ENCODE measurements at places on chromosomes 5 and 9.
A peak's percentile ranks its signal among the peaks of the same experiment; 100 is the strongest.

DNA sequence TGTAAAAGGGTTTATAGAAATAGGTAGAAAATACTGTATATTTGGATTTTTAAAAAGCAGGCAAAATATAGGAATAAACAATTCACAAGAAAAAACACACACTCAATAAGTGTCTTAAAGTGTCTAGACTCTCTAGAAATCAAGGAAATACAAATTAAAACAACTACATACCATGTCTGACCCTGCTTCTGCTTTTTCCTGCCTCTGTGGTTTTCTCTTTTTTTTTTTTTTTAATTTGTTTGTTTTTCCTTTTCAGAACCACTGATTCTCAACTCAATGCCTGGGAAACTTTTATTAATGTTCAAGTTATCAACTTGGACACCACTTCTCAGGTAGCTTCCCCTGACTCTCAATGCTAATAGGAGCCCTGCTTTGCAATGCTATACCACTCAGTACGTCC is 25.5 kb upstream of the TAS2R1 start:
- no peak for DNase-seq

DNA sequence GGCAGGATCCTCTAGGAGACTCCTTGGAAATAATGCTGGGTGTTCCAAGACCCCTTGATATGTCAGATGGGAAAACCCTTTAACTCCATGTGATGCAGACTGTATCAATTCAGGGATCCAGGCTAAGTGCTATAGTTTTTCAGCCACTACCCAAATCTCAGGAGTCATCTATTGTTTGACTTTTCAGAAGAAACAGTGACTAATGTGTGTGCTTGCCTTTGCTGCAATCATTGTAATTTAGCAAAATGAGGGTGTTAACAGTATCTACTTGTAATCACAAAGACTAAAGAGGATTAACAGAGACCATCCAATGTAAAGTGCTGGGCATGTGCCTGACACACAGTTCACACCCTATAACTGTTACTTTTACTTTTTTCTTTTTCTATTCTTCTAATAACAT is 309.6 kb upstream of the RFX3 start:
- no peak for DNase-seq

DNA sequence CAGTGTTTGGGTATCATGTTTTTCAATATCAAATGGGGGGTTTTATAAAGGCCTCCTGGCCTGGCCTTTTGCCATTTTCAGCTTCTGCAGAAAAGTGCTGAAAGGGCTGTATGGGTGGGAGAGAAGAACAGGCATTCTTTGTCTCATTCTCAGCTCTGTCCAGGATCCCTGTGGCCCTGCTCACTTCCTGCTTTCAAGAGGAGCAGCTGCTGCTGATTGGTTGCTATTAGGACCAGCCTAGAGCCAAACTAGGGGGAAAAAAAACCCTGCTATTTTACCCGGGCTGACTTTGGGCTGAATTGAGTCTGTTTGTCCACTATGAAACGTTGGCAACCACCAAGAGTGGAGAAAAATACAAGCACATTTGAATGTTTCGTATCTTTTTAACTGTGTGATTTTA is 117.1 kb downstream of the CMYA5 start:
- no peak for DNase-seq

DNA sequence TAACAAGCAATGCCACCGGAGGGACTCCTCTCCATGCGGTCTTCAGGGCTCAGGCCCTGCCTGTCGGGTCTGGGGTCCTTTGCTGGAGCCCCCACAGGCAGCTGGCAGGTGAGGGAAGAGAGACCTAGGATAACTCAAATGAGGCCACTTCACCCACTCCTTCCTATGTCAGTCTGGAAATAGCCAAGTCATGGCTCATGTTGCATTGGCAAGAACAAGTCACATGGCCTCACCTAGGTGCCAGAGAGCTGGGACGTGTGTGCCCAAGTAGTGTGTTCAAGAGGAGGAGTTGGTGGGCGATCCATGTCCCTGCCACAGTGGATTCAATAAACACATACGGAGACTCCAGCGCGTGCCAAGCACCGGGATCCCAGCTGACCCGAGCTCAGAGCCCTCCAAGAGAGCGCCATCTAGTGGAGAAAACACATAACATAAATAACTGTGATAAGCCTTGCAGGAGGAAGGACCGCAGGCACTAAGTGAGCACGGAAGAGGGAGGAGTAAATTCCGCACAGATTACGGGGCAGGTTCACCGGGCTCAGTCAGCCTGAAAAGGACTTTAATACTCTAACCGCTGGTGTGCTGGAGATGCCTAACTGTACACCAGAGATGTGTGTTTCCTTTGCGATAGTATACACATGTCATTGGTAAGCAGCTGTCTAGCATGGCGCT is 580.8 kb downstream of the CCDC171 start:
- DNase-seq: no peak

- DNase-seq: peak; percentile 47
These were observed 133.7 kb downstream of the NMUR2 start for GRCh38 chr5:152271420-152271819.

DNA sequence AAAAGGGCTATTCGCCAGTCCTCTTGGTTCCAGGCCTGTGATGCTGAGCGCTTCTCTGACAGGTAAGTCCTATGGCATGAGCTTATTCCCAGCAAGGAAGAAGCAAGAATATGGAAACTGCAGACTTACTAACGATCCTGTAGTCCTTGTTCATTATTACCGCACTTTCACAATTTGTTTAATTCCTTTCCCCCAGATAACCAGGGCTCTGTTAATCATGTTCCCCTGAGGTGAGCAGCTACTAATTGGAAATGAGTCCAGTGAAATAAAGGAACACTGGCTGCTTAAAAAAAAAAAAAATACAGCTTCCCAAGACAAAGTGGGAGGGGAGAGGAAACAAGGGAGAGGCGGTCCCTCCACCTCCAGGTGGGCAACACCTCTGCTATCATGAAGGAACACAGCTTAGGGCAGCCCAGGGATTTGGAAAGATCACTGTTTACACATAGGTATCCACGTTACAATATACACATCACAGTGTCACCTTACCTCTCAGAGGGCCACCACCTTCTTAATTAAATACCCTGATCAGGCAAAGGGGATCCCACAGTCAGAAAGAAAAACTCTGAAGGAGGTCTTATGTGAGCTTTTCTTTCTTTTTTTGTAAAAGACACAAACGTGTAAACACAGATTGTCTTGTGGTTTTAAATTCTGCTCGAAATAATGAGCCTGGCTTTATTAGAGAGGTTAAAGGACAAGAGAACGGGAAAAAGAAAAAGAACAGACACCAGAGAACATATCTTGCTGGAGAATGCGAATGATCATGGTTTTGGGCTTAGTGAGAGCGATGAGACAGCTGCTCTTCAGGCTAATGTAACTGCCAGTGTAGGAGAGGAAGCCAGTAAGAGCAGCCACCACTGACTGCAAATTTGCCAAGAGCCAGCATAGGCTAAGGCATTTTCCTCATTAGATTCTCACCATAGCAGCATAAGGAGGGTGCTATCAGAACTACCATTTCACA is 258.6 kb downstream of the CRB2 start:
- DNase-seq: peak; percentile 56

DNA sequence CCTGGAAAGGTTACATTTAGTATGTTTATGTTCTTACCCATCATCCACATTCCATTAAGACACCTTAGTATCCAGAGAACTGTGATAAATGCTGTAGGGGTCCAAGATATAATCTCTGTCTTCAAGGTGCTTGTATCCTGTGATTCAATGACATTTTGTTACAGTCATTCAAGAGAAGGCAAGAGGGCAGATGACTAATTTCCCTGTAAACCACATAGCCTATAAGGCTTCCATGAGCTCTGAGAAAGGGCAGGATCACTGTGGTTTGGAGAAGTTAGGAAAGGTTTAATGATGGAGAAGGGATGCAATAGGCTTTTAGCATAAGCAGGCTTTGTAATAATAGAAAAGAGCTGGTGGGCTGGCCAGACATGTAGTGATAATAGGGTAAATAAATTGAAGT is 40.0 kb downstream of the PAPPA start:
- DNase-seq: no peak

GRCh38 chr5:111425205-111425604 is 87.1 kb downstream of the STARD4 start:
- no peak for DNase-seq

DNA sequence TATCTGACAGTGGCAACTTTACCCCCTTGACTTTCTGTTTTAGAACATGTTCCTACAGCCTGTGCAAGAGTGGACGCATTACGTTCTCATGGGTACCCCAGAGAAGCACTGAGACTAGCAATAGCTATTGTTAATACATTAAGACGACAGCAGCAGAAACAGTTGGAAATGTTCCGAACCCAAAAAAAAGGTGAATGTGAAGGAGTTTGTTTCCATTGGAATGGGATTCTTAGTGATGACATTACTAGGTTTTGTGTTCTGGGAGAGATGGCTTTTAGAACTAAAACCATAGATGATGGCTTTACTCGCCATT is 194.1 kb downstream of the ZSWIM6 start:
- DNase-seq: no peak

DNA sequence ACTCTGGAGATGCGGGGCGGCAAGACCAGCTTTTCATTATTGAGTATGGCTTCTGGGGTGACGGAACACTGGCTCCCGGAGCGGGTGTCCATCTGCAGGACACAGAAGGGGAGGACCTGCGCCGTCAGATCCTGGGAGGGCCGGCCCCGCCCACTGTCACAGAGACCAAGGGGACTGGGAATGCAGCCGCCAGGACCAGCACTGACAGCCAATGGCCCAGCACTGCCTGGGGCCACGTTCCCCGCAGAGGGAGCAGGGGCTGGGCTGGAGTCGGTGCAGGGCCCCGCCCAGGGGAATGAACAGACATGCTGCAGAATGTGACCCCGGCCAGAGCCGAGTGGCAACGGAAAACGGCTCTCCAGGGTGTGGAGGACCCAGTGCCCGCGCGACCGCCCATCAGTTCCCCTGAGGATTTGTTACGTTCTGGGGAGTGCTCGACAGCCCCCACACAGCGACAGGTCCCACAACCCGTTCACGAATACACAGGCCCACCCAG is at the start of gene ZDHHC11:
ZDHHC11 (minus strand) TSS at position 476 of the 496 bp plus-strand sequence; CDS start at position 92, 384 bp downstream.
- peak; percentile 54 for DNase-seq

DNA sequence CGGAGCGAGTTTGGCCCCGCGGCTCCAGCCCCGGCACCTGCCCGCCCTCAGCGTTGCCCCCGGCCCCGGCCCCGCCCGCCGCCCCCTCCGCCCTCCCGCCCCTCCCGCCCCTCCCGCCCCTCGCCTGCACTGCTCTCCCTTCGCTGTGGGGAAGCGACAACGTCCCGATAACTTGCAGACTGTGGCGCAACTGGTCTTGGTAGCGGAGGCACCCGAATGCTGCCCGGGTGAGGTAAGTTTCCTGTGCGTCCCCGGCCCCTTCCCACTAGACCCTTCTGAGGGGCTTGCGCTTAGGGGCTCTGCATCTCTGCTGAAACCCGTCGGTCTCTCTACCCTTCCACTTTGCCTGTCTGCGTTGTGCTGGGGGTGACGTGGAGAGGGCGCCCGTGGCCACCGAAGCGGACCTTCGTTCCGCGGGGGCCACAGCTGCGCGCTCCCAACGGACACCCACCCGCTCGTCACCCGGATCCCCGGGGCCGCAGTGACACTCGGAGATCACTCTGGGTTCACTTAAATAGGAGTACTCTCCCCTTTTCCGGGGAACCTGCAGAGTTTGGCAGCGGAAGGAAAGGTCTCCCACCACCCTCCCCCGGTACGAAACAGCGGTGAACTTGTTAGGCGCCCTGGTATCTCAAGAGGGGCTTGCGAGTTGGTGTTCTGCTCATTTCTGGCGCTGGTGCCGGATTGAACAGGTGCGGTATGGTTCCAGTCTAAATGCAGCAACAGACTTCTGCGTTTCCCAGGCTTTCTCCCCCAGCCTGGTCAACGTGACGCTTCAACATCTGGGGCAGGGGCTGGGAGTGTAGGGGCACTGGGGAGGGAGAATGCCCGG is 707 bp downstream of the PIP5K1B start:
- DNase-seq: no peak

GRCh38 chr5:68149189-68149588 is 66.4 kb upstream of the PIK3R1 start:
- DNase-seq: no peak
